ENCODE measurements at places on chromosomes 11 and 22.

DNA sequence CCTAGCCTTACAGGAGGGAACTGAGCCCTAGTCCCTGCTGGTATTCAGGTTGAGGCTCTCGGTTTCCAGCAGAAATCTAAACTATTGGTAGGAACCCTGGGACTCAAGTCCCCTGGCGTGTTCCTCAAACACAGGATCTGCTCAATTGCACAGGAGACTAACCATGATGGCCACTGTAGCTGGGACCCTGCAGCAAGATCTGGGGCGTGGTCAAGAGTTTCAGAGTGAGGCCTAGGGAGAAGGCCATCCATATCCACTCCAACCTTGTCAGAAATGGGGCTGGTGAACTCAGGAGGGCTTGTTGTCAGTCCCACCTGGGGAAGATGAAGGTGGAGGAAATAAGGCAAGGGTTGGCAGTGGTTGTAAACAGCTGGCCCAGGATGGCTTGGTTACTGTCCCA, 49.9 kb upstream of the PAX6 start:
- DNase-seq = no peak

DNA sequence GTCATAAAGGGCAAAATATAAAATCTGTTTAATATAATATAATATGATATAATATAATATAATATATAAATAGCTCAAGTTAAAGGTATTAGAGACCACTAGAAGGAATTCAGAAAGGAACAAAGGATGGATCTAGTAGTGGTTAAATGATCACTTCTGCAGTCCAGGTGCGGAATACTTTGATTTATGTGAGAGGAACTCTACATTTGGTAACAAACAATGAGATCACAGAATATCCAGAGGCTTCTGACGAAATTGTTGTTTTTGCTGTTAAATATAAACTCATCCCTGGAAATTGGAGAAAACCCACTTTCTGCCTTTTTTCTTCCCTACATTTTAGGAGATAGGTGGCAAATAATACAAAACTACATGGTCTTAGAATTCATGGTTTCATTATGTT, 36.0 kb downstream of the ATXN10 start:
- DNase-seq = no peak

- DNase-seq = no peak
Measured at GRCh38 chr11:76801225-76801624, 18.1 kb downstream of the TSKU start.

DNA sequence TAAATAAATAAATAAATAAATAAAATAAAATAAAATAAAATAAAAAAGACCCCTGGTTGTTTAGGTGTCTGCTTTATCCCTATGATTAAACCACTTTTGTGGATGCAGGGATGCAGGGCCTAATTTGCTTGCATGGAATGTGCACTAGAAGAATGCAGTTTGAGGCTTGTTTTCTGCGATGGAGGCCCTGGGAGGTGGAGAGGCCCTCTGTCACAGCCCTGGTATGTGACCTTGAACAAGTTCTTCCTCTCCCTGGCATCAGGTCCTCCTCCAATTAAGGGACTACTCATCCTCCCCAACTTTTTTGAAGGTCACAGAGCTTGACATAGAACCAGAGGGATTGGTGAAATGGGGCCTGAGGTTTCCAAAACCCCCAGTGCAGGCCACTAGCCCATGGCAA, 22.7 kb downstream of the KCNJ4 start:
- DNase-seq = no peak

GRCh38 chr11:134646561-134646960, 234.5 kb upstream of the B3GAT1 start:
- no peak for DNase-seq

- DNase-seq = no peak
Measured at GRCh38 chr11:66600631-66601233, 7.7 kb downstream of the CCS start.

DNA sequence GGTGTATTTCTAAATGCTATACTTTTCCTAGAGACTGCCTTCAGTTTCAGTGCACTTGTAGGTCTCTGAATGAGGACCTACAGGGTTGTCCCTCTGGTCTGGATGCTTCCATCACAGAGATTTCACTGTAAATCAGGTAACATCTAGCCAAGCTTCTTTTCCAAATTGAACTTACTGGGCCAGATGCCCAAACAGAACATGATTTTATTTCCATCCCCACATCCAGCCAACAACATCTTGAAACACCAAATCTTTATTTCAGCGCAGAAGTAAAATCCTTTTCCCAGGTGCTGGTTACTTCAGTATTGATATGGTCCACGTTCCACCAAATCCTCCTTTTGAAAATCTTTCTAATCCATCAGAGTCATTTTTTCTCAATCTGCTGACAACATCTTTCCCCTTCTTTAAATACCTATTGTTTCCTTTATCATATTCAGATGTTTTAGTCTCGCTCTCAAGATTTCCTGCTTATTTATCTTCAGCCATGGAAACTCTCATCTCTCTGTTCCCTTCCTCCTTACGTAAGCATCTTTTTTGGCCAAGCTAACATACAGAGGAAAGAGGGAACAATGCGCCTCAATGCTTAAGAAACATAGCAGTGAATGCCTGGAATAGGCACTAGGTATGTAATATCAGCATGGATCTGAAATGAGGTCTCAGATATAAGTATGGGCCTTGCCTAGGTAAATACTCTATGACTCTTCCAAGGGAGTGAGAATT, 201.2 kb upstream of the MTNR1B start:
- no peak for DNase-seq

DNA sequence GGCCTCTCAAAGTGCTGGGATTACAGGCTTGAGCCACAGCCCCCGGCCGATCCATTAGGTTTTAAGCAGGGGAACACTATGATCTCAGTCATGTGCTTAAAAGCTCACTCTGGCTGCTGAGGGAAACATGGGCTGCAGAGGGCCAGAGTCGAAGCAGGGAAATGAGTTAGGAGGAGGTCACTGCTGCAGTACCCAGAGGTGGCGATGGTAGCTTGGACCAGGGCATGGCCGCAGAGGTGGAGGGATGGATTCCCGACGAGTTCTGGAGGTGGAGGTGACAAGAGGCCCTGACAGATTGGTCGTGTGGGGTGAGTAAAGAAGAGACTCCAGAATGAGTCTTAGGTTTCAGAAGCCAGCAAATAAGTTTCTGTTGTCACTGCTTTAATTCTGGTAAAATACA, 54.4 kb upstream of the INCENP start:
- DNase-seq = no peak

- no peak for DNase-seq
Measured at GRCh38 chr22:25824828-25825423, 82.9 kb downstream of the MYO18B start.

GRCh38 chr22:25997886-25998775, 171.1 kb upstream of the SEZ6L start:
- no peak for DNase-seq

GRCh38 chr11:94722735-94723134, 45.4 kb upstream of the AMOTL1 start:
- DNase-seq = no peak

DNA sequence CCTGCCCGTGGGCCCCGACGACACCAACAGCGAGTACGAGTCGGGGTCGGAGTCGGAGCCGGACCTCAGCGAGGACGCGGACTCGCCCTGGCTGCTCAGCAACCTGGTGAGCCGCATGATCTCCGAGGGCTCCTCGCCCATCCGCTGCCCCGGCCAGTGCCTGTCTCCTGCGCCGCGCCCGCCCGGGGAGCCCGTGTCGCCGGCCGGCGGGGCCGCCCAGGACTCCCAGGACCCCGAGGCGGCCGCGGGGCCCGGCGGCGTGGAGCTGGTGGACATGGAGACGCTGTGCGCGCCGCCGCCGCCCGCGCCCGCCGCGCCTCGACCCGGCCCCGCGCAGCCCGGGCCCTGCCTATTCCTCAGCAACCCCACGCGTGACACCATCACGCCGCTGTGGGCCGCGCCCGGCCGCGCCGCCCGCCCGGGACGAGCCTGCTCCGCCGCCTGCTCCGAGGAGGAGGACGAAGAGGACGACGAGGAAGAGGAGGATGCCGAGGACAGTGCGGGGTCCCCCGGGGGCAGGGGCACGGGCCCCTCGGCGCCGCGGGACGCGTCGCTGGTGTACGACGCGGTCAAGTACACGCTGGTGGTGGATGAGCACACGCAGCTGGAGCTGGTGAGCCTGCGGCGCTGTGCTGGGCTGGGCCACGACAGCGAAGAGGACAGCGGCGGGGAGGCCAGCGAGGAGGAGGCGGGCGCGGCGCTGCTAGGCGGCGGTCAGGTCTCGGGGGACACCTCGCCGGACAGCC, 3.8 kb downstream of the MAPK8IP2 start:
- DNase-seq = no peak

- no peak for DNase-seq
Measured at GRCh38 chr22:22989856-22990255, 80.5 kb upstream of the GNAZ start.

GRCh38 chr11:57476047-57476756, 15.9 kb downstream of the RTN4RL2 start:
- peak; percentile 68 for DNase-seq

DNA sequence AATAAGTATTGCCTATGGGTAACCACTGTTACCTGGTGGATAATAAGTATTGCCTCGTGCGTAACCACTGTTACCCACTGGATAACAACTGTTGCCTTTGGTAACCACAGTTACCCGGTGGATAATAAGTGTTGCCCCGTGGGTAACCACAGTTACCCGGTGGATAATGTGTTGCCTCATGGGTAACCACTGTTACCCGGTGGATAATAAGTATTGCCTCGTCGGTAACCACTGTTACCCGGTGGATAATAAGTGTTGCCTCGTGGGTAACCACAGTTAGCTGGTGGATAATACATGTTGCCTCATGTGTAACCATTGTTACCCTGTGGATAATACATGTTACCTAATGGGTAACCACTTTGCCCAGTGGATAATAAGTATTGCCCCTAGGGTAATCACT, 9.8 kb upstream of the NXPE4 start:
- no peak for DNase-seq

DNA sequence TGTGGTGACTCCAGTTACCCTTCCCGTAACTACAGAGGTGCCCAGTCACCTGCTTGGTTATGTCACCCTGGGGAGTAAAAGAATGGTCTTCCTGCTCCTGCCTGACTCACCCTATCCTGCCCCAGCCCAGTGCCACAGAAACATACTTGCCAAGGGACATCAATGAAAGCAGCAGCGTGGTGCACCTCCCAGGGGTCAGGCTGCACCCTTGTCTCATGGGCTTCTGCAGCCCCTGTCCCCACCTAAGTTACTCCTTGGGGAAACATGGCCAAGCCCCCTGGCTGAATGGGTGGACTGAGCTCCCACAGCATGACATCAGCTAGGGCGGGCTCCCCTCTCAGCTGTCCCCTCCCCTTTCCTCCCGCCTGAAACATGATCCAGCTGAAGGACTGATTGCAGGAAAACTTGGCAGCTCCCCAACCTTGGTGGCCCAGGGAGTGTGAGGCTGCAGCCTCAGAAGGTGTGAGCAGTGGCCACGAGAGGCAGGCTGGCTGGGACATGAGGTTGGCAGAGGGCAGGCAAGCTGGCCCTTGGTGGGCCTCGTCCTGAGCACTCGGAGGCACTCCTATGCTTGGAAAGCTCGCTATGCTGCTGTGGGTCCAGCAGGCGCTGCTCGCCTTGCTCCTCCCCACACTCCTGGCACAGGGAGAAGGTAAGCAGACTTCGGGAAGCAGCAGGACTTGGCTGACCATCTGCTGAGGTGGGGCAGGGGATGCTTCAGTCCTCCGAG, at the start of gene HTR3A:
Gene HTR3A (plus strand): TSS at position 368 of the 730 bp plus-strand sequence. CDS start 218 bp downstream, at position 586.
- DNase-seq = no peak
